ENCODE measurements at places on chromosomes 7 and 10. TPM values are rescaled to one million over a fixed set of nuclear protein-coding genes. Genes with fewer than 3 reads are reported as not detected.

DNA sequence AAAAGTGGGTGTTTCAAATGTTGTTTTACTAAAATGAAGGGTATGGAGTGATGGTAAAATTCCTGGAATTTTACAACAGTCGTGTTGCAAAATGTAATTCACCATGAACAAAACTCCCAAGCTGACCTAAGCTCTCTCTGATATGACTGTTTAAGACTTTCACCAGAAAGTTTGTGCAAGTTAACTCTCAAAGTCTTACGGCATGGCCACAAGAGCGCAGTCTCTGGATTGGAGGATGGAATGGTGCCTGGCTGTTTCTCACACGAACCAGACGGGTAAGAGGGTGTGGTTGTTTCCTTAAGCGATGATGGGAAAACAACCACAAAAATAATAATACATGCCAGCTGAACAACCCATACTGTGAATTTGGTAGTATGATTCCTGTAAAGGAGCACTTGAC lies 662.5 kb downstream of the KCNMA1 start:
- no peak for DNase-seq

DNA sequence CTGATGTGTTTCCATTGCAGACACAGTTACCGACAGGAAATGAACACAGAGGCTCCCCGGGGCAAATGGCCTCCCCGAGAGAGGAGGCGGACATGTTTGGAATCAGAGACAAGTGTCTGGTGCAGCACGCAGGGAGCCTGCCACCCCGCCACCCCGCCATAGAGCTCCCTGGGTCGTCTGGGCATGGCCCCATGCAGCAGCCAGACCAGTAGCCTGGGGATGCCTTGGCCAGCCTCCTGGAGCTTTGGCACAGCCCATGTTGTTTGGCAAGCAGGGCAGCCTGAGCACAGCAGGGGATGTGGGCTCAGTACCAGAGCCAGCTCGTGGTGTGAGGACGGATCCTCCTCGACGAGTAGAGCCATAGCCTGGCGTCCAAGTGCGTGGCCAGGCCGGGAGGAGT lies 80.8 kb downstream of the NKX6-2 start:
- DNase-seq: no peak

GRCh38 chr10:29740981-29741545 lies 106.3 kb upstream of the SVIL start:
- DNase-seq: no peak

DNA sequence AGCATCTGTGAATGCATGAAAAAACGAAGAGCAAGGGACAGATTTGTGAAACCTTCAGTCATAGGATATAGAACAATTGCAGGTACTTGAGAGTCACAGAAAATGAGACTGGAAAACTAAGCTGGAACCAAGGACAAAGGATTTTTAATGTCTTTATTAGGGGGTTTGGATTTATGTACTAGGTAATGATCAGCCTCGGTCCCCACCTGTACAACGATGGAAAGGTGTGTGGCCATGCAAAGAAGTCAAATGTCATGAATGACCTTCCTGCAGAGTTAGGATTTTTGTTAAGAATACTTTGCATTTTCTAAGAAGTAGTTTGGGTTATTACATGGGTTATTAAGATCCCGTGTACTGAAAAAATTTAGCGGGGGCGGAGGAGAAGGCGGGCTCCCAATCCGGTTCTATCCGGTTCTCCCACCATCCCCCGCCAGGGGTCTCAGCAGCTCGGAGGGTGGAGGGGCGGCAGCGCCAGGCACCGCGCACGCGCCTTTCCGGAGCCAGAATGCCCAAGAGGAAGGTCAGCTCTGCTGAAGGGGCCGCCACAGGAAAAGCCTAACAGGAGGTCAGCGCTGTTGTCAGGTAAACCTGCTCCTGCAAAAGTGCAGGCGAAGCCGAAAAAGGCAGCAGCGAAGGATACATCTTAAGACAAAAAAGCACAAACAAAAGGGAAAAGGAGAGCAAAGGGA lies 327.5 kb upstream of the PLXDC2 start:
- no peak for DNase-seq

DNA sequence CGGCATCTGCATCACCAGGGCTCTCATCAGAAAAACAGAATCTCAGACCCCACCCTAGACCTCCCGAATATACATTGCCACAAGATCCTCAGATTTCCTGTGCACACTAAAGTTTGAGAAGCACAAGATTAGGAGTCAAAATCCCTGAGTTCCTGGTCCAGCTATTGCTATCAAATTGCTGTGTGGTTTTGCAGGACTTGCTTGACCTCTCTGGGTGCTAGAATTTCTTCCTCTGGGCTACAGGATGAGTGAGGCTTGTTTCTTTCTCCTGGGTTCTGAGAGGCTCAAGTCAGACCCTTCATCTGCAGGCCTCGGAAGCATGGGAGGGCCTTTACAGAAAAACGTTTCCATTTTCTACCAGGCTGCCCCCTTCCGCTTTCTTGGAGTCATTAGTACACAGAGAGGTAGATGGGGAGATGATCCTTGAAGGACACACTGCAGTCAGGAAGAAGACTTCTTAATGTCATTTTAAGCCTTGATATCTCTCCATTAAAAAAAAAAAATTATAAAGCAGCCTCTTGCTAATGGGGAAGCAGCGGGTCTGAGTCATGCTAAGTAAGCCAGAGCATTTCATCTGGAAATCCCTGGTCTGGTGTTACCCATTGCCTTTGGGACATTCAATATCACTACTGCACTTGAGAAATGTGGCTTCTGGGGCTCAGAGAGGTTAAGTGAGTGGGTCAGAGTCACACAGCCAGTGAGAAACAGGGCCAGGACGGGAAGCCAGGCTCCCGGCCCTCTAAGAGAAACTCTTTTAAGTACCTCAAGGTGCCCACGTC lies 173.5 kb downstream of the KCNMA1 start:
- DNase-seq: no peak

- no peak for DNase-seq
Measured at GRCh38 chr7:133911724-133912123, 215.4 kb upstream of the LRGUK start.

DNA sequence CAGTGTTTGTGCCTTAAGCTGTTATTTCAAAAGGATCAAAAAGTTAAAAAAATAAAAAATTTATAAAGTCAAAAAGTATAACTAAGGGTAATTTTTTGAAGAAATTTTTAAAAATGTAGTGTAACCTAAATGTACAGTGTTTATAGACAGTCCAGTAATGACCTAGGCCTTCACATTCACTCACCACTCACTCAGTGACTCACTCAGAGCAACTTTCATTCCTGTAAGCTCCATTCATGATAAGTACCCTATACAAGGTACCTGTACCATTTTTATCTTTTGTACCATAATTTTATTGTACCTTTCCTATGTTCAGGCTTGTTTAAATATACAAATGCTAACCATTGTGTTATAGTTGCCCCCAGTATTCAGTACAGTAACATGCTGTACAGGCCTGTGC lies 21.5 kb downstream of the DNAJC9 start:
- DNase-seq: no peak

- DNase-seq: no peak
Measured at GRCh38 chr10:75487087-75487754, 55.8 kb downstream of the LRMDA start.

GRCh38 chr7:33400214-33400538 lies 270.8 kb downstream of the BBS9 start:
- no peak for DNase-seq

GRCh38 chr7:28350662-28351061 lies 61.7 kb upstream of the CREB5 start:
- DNase-seq: no peak

DNA sequence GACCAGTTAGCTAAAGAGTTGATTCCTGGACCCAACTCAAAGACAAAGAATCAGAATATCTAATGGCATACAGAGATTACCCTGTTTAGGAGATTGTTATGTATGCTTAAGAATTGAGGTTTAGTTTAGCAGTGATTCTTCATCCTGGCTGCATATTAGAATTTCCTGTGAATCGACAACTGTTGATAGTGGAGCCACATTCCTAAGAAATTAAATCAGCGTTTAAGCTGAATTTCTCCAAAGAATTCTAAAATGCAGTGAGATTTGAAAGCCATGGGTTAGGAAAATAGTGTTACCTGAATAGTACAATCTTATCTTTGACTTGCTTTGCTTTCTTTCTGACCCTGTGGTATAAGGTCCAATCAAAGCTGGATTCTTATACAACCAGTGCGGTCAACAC lies 16.4 kb upstream of the FERD3L start:
- DNase-seq: no peak

DNA sequence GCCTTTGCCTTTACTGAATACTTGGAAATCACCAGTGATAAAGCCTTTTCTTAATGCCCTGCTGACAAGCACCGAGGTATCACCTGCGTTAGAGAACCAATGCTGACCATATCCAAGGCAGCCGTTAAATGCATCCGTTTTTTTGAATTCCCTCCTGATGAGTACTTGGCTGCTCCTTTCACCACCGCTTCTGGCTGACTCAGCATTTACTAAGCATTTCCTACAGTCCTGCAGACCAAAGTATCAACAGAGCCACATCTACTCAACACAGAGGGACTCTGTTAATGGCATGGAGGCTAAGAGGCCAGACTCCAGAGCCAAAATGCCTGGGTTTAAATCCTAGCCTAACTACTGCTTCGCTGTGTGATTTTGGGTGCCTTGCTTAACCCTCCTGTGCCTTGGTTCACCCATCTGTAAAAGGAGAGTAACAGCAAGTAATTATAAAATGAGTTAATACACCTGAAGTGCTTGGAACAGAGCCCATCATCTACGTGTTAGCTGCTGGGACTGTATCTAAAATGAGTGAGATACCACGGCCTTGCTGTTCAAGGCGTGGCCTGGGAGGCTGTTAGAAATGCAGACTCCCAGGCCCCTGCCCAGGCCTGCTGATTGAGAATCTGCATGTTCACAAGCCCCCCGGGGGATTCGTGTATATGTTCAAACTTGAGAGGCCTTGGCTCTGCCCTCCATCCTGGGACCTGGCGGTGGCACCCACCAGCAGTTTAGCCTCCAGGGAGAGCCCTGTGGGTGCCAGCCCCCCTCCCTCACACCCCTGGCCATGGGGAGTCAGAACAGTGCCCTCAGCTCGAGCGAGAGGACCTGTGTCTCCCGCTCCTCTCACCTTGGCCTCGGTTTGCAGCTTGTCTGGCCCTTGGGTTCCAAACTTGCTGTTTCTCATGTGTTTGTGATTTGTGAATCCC lies 30.8 kb upstream of the EFCAB10 start:
- DNase-seq: no peak

DNA sequence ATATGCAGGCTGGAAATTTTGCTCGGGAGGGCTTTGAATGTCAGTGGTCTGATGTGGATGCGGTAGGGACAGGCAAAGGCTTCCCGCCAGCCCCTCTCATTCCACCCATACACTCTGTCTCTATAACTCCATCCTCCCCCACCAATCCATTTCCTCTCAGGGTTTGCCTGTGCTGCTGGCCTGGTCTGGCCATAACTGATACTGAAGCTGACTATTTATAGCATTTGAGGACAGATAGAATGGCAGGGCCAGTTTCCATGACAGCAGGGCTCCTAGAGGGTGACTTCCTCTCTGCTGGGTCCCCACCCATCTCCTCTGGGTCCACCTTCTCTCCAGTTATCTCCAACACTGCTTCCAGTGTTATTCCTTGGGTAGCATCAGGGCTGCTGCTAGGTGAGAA lies 6.6 kb upstream of the PDLIM1 start:
- no peak for DNase-seq

- DNase-seq: peak; percentile 96
Measured at GRCh38 chr10:90930971-90931871, 10.3 kb upstream of the ANKRD1 start.

Gene FAM180A
- total RNA-seq: not detected

Gene SLC13A1
- not detected for total RNA-seq

Gene TRIL
- total RNA-seq: 0.48 TPM

Gene ANKRD61
- not detected for total RNA-seq

Gene TMEM140
- total RNA-seq: 42.1 TPM

Gene RPEL1
- total RNA-seq: not detected

Gene SFRP5
- total RNA-seq: not detected

Gene SPDYE11
- total RNA-seq: not detected
